Effector CD8-positive, alpha-beta T cell (primary cell): ENCODE measurements at places on chromosomes 16 and 17.
A peak's percentile ranks its signal among the peaks of the same experiment; 100 is the strongest.

GRCh38 chr16:28617874-28618273 lies 8.0 kb upstream of the SULT1A1 start:
- no peak for DNase-seq

GRCh38 chr17:17661834-17662385 lies 19.3 kb upstream of the RAI1 start:
- DNase-seq: no peak

- no peak for DNase-seq
Measured at GRCh38 chr17:10604521-10604920, 52.6 kb downstream of the MYH3 start.

DNA sequence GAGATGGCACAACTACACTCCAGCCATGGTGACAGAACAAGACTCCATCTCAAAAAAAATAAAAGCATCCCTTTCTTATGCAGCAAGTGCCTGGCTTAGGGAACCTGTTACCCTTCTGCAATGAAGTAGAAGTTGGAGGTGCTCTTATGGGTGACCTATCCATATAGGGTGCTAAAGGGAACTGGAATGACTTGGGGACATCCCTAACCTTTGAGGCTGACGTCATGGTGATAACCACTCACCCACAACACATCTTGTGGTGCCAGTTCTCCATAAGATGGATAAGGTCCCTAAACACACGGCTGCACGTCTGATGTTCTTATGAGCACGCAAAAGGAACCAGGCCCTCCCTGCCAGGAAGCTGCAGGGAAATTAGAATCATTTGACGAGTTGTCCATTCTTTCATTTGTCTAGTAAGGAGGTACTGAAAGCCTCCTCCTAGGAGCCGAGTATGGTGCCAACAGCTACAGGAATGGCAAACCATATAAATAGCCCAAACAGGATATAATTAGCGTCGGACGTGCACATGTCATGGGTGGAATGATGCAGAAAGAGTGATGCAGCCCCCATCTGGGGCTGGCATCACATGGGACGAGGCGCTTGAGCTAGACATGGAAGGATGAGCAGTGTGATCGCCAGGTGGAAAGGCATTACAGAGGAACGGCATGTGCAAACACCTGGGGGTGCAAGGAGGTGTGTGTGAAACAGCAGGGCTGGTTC lies 52.5 kb downstream of the ARHGAP27 start:
- DNase-seq: no peak

- no peak for DNase-seq
Measured at GRCh38 chr17:65156835-65157565, 19.8 kb downstream of the RGS9 start.

DNA sequence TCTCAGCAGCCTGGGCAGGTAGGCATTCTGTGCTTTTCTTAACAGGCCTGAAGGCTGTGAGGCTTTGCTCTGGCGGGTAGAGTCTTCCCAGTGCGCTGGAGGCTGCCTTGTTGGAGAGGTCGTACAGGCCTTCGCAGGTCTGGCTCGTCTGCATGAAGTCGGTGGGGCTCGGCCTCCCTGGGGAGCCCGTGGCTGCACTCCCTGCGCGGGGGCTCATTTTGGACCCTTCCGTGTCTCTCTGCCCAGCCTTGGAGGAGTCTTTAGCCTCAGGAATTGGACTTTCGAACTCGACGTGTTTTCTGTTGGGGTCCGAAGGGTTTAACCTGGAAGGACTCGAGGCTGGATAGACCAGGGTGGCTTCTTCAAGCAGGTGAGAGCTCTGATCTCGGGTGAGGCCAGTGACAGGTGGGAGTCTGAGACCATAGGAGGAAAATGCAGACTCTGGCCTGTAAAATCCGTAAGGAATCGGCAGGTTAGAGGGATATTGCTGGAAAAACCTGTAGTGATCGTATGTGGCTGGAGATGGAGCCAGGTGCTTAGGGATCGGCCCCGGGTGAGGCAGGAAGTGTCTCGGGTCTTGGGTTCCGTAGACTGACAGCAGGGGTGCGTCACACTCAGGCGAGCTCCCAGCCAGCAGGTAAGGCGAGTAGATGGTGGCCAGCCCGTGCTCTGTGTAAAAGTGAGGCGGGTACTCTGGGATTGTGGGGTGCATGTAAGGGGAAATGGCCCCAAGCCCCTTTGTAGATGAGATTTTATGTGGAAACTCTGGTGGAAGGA lies 8.6 kb downstream of the ZNF750 start:
- DNase-seq: no peak

DNA sequence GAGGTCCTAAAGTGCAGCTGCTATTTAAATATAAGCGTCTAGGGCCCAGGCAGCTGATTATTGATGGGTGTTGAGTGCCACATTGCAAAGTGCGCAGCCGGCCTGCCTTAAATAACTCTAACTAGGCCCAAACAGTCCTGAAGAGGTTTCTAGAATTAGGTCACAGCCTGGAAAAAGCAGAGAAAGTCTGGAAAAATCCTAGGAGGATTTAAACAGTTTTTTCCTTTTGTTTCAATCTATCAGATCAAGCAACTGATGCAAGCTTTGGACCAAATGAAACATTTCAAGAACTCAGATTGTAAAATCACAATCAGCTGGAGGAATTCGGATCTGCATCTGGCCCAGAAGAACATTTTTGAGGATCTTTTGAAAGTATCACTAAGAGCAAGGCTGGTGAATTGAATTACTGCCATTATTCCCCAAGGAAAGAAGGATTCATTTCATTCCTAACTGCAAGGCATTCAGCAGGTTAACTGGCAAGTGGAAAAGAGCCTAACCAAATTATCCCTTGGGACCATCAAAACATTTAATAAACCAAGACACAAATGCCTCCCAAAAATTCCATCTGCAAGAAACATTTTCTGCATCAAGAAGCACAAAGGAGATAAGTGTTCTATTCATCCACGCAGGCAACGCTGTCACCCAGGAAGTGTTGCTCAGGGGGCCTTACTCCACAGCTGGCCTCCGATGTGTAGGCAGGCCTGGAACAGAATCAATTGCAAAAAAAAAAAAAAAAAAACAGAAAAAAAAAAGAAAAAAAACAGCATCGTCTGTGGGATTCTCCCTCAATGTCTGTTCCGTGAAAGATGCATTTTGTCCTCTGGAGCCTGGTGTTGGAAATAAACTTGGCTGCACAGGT lies 46.1 kb downstream of the IRX3 start:
- no peak for DNase-seq

- DNase-seq: no peak
Measured at GRCh38 chr16:61105544-61105943, 930.7 kb downstream of the CDH8 start.

- no peak for DNase-seq
Measured at GRCh38 chr17:43927060-43927864, 15.0 kb downstream of the PPY start.

DNA sequence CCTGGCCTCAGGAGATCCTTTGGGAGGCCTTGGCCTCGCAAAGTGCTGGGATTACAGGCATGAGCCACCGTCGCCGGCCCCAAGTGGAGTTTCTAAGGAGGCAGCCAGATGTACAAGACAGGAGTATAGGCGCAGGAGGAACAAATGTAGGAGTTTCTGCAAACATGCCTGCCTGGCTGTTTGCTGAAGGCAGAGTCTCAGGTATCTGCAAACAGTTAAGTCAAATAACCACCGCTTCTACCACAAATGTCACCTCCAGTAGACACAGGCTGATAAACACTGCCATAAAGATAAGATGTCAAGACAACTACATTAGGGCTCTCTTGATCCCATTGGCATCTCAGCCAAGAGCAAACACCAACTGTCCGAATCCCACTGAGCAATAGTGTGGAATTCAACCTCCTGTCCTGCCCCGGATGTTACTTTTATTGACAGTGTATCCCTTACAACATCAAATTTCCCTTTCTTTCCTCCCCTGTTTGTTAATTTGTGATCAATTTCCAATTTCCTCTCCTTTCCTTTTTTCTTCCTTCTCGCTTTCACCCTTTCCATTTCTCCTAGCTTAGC lies 5.6 kb upstream of the COG1 start:
- DNase-seq: no peak

DNA sequence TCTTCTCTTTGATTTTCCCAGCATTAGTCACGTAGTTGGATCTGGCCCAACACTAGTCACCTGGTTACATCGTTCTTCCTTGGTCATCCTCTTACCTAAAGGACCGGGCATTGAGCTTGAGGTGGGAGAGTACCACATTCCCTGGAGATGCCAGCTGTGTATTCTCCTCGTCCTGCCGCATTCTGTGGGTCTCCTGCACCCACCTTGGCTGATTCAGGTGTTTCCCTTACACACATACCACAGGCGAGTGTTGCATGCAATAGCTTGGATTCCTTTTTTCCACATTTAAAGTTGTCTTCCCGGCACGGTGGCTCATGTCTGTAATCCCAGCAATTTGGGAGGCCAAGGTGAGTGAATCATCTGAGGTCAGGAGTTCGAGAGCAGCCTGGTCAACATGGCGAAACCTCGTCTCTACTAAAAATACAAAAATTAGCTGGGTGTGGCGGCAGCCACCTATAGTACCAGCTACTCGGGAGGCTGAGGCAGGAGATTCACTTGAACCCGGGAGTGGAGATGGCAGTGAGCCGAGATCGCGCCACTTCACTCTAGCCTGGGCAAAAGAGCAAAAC lies 21.6 kb upstream of the CLEC18C start:
- DNase-seq: no peak

- no peak for DNase-seq
Measured at GRCh38 chr16:35687071-35687470, 2227.7 kb downstream of the TP53TG3F start.

GRCh38 chr16:20310421-20311395 lies 16.6 kb downstream of the GP2 start:
- no peak for DNase-seq

DNA sequence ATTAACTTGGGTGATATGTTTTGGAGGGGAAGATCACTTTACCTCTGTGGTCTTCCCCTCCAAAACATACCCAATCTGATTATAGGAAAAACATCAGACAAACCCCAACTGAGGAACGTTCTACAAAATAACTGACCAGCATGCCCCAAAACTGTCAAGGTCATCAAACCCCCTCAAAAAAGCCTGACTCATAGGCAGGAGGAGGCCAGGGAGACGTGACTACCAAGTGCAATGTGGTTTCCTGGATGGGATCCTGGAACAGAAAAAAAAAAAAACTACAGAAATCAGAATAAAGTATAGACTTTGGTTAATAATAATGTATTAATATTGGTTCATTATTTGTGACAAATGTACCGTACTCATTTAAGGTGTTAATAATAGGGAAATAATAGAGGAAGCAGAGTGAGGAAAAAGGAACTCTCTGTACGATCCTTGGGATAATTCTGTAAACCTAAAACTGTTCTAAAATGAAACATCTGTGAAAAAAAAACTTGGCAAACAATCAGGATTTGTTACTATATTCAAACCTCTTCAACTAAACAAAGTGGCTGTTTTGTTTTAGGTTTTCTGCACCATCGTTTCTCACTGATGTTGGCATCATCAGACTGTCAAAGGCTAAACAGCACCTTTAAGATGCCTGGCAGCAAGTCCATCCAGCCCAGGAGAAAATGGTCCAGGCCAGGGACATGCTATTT lies 266.7 kb upstream of the SDK2 start:
- DNase-seq: no peak

DNA sequence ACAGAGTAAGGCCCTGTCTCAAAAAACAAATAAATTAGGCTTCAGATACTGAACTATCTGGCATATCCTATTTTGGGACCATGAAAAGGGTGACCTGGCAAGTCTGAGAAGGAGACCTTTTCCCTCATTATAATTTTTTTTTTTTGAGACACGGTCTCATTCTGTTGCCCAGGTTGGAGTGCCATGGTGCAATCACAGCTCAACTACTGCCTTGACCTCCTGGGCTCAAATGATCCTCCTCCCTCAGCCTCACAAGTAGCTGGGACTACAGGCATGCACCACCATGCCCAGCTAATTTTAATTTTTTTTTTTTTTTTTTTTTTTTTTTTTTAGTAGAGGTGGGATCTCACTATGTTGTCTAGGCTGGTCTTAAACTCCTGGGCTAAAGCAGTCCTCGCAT lies 37.3 kb downstream of the PLCG2 start:
- DNase-seq: no peak

- no peak for DNase-seq
Measured at GRCh38 chr17:60354223-60354622, 37.7 kb downstream of the USP32 start.

- peak; percentile 60 for DNase-seq
Measured at GRCh38 chr17:77281122-77281903, 140.5 kb downstream of the SEC14L1 start.

- DNase-seq: no peak
Measured at GRCh38 chr17:45332989-45333701, 16.3 kb upstream of the MAP3K14 start.

GRCh38 chr17:78133179-78133951 lies 2.8 kb downstream of the TMC8 start:
- no peak for DNase-seq

- no peak for DNase-seq
Measured at GRCh38 chr16:69270831-69271230, 40.3 kb upstream of the VPS4A start.

GRCh38 chr16:1677339-1677738 lies 740 bp upstream of the JPT2 start:
- DNase-seq: no peak

- DNase-seq: no peak
Measured at GRCh38 chr17:977166-977565, 2.4 kb downstream of the NXN start.

GRCh38 chr17:79039886-79040285 lies 15.9 kb downstream of the C1QTNF1 start:
- no peak for DNase-seq

GRCh38 chr17:59361386-59361785 lies 29.9 kb downstream of the YPEL2 start:
- DNase-seq: no peak

DNA sequence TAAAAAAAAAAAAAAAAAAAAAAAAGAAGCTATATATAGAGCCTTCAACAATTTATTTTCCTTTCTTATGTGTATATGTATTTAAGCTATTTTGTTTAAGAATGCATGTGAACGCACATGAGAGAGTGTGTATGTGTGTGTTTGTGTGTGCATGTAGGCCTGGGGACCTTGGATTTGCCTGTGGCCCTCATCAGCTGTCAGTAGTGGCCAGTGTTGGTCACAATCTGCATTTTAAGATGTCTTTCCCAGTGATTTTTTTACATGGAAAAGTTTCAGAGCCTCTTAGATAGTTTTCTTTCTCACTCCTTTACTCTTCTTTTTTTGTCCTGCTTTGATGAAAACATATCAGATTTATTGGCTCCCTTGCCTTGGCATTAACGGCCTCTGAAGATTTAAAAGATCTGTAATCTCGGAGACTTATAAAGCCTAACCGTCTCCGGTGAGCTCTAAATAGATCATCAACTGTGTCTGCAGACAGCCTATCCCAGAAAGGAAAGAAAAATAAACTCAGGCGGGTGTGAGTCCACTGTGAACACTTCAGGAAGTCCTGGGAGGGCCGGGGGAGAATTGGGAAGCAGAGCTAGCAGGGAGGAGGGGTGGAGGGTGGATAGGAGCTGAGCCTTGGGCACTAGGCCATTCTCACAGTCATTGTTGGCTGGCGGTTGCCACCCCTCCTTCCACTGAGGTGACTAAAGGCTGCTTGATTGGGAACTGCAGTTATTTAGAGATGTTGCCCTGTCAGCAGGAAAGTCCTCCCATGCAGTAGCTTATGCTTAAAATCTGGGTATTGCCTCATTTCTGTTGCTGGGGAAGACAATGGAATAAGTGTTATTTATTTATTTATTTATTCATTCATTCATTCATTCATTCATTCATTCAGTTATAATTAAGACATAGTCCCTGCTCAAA lies 86.8 kb downstream of the WWP2 start:
- no peak for DNase-seq
